Activated gamma-delta T cell treated with anti-CD3 and anti-CD28 coated beads, Interleukin-2, amount 50 U/mL, for 16 hours (primary cell): ENCODE measurements at places on chromosomes 5 and 9.

- DNase-seq = no peak
Observed at GRCh38 chr9:115328677-115329076, 210.7 kb upstream of the TNC start.

- DNase-seq = no peak
Observed at GRCh38 chr5:93585767-93586385, 2.9 kb downstream of the NR2F1 start.

DNA sequence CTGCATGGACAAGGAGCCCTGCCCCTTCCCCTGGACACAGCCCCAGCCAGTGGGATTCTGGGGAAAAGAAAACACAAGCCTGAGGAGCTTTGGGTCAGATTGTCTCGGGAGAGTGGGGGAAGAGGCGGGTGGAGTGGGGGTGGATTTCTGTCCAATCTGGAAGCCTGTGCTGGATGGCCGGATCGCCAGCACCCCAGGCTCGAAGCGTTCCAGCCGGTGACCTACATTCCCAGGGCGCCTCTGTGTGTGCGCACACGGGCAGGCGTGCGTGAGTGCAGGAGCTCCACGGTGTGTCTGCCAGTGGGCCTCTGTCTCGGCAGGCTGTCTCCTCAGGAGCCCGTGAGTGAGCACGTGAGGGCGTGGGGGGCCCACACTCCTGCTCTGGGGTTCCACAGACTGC lies 74.3 kb upstream of the DAB2IP start:
- no peak for DNase-seq

- DNase-seq = no peak
Observed at GRCh38 chr9:33112094-33112493, 35.6 kb upstream of the SMU1 start.

DNA sequence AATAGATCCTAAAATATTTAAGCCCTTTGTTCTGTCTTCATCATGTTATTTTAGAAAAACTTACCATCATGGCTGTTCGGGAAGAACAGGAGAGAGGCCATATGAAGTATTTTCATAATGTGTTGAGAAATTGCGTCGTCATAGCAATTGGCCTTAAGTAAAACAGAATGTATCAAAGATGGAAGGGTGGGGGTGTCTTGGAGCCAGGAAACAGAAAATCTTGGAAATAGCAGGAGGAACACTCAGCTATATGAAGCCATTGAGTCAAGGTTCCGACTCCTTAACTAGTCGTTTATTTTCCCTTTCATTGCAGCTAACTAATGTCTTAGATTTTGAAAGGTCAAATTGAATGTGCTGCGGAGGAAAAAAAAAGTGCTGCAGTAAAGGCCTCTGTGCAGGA lies 1.3 kb downstream of the SPTAN1 start:
- DNase-seq = no peak

DNA sequence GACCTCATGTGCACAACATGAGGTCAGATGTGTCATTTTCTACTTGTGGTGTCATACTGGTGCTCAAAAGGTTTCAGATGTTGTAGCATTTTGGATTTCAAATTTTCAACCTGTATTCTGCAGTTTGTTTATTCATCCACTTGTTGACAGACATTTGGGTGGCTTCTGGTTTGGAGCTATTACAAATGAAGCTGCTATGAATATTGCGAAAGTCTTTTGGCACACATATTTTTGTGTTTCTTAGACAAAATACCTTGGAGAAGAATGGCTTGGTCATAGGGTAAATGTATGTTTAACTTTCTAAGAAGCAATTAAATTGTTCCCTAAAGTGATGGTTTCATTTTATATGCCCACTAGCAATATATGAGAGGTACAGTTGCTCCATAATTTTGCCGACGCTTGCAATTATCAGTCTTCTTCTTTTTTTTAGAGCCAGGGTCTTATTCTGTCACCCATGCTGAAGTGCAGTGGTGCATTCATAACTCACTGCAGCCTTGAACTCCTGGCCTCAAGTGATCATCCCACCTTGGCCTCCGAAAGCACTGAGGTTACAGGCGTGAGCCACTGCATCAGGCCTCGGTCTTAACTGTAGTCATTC lies 70.7 kb upstream of the TRPC7 start:
- no peak for DNase-seq

DNA sequence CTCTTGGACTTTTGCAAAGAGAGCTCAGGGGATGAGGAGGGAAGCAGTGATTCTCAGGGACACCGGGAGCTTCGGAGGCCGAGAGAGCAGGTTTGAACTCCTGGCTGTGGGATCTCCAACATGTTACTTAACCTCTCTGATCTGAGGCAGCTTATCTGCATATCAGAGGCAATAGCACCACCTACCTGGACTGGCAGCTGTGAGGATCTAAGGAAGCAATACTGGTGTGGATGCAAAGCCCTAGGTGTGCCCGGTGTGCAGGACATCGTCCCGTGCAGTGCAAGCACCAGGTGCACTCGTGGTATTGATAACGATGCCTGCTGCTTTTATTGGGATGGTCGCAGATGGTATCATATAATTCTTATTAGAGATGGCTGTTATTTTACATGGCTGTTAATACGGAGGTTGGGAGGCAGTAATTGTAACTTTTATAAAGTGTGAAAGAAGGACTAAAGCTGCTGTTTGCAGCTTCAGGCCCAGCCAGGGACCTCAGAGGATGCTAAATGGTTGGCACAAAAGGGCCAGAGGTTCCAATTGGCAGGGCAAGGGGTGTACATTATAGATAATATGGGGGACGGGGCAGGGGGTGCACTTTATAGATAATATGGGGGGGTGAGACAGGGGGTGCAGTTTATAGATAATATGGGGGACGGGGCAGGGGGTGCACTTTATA lies 14.9 kb downstream of the COL5A1 start:
- no peak for DNase-seq

DNA sequence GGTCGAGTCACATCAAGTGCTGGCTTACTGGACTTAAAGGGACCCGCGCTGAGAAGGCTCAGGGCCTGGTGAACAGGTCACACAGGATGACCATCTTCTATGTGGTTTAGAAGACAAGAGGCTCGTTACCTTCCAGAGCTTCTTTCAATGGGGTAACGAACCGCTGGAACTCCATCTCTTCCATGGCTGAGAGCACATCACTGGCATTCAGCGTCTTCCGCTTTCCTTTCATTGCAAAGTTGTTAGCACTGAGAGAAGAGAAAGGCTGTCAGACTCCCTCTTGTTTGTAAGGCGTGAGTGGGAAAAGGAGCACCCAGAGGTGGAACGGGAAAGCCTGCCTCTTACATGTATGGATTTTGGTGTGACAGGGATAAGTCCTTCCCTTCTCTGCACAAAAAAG lies 994 bp downstream of the POLE3 start:
- DNase-seq = no peak

DNA sequence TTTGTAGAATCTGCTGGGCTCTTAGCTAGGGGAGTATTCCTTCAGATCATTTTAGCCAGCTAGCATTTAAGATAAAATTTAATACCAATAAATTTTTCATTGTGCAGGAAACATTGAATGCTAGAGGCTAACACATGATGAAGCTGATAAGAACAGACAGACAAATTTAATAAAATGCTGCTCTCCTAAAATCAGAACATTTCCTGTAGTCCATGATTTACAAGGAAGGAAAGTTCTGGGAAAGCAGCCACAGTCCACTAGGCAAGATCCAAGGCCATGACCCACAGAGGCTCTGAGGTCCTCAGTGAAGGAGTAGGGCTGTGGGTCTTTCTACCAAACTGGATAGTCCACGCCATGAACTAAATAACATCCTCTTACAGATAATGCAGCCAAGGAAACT lies 253.0 kb downstream of the ICE1 start:
- no peak for DNase-seq

GRCh38 chr5:72224946-72225463 lies 95.0 kb downstream of the MRPS27 start:
- no peak for DNase-seq

- no peak for DNase-seq
Observed at GRCh38 chr5:92508271-92508670, 1072.7 kb downstream of the NR2F1-AS1 start.

DNA sequence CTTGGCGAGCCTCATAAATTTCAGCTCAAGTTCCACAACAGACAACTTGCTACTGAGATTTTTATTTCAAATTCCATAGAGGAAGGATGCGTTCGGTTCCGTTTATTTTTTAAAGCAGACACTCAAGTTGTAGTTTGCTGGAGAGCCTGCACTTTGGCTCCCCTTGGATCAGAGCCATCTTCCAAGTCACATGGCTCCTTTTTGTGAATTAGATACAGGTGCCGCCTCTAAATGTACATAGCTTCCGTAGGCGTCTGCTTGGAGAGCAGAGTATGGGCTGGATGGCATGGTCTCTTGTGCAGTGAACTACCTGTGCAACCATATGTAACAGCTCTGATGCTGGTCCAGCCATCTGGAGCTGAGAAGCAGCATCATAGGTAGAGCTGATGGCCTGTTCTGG lies 73.9 kb upstream of the WWC1 start:
- no peak for DNase-seq

DNA sequence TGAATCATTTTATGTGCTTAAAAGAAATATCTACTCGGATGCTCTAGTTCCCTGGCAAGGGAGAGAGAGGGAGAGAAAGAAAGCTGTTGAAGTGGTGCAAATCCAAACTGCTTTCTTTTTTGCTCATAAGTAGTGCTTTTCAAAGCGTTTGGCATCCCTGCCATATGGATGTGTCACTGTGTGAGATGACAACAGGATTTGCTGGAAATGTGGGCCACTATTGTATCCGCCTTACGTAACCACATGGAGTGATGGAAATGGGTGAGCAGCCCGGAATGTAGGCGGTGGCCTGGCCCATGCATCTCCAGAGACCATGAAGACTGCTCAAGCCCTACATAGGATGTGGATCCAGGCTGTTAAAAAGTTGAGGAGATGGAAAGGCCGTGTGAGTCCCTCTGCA lies 30.8 kb downstream of the TJP2 start:
- no peak for DNase-seq

DNA sequence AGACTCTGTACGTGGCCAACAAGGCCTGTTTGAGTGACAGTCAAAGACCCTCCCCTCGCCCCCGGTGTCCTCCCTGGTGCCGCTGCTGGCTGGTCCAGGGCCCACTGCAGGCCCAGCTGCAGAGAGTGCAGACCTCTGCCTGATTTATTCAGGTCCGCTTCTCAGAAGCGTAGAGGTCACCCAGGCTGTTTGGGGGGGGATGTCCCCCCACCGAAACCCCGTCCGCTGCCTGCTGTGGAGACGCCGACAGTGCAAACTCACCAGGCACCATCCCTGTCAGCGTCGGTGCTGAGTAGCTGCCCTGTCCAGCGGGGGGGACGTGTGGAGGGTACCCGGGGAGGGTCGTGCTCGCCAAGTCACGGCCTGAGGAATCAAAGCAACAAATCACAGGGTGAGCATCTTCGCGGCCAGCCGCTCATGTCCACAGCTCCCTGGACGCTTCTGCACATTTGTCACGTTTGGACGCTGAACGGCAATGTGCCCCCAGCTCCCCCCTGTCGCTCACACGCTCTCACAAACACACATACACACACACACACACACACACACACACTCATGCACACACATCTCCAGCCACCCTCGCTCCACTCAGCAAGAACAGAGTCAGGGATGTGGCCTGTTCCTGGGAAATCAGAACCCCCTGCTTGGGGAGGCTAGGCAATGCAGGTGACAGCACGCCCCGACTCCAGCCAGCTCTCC lies 152.2 kb downstream of the PAX5 start:
- no peak for DNase-seq

GRCh38 chr9:107723015-107723414 lies 233.4 kb upstream of the KLF4 start:
- no peak for DNase-seq

- DNase-seq = no peak
Observed at GRCh38 chr5:144248015-144248414, 77.3 kb downstream of the KCTD16 start.

DNA sequence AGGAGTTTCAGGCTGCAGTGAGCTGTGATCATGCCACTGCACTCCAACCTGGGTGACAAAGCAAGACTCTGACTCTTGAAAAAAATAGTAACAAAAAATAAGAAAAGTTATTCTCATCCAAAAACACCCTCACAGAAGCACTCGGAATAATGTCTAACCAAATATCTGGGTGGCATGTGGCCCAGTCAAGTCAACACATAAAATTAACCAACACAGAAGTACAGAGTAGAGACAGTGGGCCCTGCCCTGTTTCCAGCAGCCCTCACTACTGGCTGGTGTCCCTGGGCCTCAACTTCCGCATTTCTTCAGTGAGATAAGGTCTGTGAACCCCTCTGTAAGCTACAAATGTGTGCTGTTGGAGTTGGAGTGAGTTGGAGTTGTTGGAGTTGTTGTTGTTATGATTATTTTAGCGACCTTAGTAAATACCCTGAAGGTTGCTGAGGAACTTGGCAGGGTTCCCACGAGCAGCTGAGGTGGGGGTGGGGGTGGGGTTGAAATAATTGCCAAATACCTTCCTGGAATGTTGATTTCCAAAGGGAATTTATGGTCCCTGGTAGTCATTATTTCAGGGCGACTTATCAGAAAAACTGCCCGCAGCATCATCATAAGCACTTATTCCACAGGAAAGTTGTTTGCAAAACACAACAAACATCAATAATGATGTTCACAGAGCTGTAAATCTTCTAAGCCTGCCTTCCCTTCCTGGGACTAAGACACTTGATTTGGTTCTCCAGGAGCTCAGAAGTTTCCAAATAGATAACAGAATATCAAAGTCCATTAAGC lies 30.2 kb downstream of the C5orf15 start:
- no peak for DNase-seq

DNA sequence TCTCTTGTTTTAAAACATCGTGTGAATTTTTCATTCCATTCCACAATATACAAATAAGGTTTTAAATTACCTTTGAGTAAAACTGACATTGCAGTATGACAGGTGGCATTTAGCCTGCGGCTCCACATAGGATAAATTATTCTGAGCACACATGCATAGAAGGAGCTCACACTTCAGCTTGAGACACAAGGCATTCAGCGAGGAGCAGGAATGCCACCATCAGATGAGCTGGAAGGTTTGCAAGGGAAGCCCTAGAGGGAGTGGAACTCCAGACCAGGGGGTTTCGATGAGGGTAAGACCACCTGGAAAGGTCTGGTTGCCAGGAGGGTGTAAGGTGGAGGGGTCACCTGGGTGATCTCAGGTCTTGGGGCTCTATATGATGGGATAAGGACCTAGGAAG lies 259.0 kb upstream of the ADRA1B start:
- no peak for DNase-seq

GRCh38 chr9:35725362-35725761 lies 6.6 kb downstream of the TLN1 start:
- no peak for DNase-seq
